ENCODE measurements at places on chromosomes 1 and 21. TPM values are rescaled to one million over a fixed set of nuclear protein-coding genes. Genes with fewer than 3 reads are reported as not detected.
A peak's percentile ranks its signal among the peaks of the same experiment; 100 is the strongest.

DNA sequence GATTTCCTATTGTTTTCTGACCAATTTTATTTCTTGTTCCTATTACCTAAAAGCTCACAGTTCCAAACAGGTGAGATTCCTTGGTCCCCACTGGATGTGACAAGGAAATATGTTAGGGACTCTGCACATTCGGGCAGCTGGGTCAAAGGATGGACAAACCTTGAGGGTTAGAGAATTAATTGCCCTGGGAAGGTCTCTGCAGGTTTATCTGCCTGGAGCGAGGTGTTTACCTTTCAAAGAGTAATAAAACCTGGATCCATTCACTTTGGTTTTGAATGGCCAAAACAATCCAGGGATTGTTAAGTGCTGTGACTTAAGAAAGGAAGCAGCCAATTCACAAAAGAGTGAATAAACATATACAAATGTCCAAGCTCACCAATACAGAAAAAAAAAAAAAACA lies 33.6 kb upstream of the RAB4A start:
- DNase-seq = no peak

DNA sequence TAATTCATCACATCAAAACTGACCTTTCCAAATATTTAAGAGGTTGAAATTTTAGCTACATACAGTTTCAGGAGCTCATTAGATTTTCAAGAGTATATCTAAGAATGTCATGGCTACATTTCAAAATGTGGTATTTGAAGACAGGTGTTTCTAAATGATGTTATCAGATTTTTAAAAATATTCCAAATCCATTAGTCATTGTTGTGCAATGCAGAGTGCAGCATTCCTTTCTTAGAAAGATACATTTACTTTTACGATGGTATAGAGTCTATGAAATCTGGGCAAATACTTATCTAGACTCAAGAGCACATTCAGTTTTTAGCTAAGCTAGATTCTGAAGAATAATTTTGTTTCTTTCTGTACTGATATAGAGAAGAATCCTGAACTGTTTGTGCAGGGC lies 230.3 kb downstream of the CHRM3 start:
- no peak for DNase-seq

DNA sequence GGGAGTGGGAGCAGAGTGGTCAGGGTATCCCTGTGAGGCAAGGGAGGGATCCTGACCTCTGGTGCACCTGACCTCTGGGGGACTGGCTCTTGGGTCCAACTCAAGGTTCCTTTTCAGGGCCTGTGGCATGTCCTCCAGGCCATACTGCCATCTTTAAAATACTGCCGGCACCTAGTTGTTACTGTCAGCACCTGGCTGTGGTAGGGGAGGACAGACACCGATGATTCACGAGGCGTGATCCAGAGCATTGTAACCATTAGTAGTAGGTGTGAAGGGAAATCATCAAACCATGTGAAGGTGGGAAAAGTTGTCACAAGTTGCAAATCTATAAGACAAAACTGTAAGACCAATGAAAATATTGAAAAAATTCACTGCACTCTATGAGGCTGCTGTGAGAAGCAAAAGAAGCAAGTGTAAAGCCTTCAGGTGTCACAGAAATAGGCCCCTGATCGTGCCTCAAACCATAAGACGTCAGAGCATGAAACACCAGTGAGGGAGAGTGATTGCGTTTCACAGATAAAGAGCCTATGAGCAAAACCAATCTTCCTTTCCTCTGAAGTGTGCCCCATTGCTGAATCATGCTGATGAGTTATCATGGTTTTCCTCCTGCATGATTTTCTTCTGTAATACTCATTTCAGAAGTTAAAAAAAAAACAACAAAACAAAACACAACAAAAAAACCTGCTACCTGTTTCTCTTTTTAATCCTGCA lies 55.3 kb downstream of the CDC7 start:
- no peak for DNase-seq

- peak; percentile 87 for DNase-seq
Observed at GRCh38 chr1:34884961-34885360, 25.4 kb upstream of the SMIM12 start.

- DNase-seq = no peak
Observed at GRCh38 chr21:17501107-17502006, 11.5 kb upstream of the CXADR start.

DNA sequence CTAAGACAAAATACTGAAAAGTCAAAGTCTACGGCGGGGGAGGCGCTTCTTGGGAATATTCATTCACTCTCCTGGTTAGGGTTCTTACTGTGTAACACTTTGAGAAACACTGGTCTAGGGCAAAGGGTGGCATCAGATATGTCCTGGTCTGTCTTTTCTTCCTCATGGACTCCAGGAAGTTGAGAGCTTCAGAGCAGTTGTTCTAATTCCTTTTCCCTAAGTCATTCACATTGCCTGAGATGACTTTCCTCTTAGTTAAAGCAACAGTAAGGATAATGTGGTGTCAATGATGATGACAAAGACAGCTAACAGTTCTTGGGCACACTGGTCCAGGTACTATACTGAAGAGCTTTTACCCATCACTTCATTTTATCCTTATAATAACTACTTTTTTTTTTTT lies 27.0 kb downstream of the FGGY start:
- no peak for DNase-seq

- DNase-seq = no peak
Observed at GRCh38 chr1:47701741-47702515, 264.1 kb downstream of the FOXD2 start.

- DNase-seq = peak; percentile 80
Observed at GRCh38 chr1:34870395-34870794, 10.8 kb upstream of the SMIM12 start.

GRCh38 chr1:82517586-82517985 lies 716.9 kb downstream of the ADGRL2 start:
- DNase-seq = no peak

GRCh38 chr21:18249672-18250071 lies 5.0 kb downstream of the CHODL start:
- no peak for DNase-seq

GRCh38 chr1:11482701-11483479 lies 3.9 kb downstream of the DISP3 start:
- DNase-seq = no peak

- no peak for DNase-seq
Observed at GRCh38 chr1:67759692-67760029, 73.6 kb downstream of the GNG12 start.

GRCh38 chr1:220195701-220196100 lies 76.6 kb downstream of the RAB3GAP2 start:
- no peak for DNase-seq

- DNase-seq = peak; percentile 57
Observed at GRCh38 chr1:49298304-49298703, 521.6 kb upstream of the BEND5 start.

- no peak for DNase-seq
Observed at GRCh38 chr1:46010611-46011010, 121.8 kb downstream of the PIK3R3 start.

DNA sequence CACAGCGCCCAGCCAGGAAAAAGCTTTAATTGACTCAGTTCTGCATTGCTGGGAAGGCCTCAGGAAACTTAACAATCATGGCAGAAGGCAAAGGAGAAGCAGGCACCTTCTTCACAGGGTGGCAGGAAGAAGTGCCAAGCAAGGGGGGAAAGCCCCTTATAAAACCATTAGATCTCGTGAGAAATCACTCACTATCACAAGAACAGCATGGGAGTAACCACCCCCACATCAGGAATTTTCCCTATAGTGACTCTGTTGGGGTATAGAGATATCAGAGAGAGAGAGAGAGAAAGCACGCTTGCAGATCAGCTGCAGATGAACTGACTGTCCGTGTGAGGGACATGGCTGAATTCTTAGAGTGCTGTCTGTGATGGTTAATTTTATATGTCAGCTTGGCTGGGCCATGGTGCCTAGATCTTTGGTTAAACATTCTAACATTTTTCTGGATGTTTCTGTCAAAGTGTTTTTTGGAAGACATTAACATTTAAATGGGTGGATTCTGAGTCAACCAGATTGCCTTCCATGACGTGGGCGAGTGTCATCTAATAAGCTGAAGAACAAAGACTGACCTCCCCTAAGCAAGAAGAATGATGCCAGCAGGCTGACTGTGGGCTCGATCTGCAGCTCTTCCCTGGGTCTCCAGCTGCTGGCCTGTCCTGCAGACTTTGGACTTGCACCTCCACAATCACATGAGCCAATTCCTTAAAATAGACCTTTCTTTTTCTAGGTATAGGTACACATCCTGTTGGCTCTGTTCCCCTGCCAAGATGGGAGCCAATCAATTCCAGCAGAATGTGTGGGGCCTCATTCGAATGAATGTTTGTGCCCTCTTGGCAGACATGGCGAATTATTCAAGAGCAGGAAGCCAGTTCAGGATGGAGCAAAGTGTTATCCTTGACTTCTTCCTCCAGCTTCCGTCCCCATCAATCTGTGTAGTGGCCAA lies 21.4 kb upstream of the CPT2 start:
- no peak for DNase-seq

GRCh38 chr1:40798366-40799281 lies 15.0 kb downstream of the KCNQ4 start:
- no peak for DNase-seq

DNA sequence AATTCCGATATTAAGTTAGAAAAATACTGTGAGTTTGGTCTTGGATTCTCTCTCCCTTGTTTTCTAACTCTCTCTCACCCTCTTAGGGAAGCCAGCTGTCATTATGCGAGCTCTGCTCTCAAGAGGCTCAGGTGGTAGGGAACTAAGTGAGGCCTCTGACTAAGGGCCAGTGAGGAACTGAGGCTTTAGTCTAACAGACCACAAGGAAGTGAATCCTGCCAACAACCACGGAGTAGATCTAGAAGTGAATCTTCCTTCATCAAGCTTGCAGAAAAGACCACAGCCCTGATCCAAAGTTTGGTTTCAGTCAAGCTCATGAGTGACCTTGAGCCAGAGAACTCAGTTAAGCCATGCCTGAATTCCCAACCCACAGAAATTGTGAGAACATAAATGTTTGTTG lies 180.1 kb upstream of the PRMT6 start:
- no peak for DNase-seq

DNA sequence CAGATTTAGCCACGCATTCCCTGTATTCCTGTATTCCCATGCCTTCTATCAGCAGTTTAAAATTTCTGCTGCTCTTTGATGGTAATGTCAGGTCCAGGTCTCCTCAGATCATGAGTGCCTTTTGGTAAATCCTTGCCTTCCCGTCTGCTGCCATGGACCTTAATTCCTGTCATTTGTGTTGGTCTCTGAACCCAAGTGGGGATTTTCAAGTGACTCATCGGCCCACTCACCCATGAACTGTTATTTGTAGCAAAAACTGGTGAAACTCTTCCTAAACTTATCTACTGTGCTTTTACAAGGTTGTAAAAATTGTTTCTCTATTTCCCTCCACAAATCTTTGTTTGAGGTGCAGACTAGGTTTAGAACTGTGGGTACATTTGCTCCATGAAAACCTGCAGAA lies 47.4 kb downstream of the ACTN2 start:
- no peak for DNase-seq

DNA sequence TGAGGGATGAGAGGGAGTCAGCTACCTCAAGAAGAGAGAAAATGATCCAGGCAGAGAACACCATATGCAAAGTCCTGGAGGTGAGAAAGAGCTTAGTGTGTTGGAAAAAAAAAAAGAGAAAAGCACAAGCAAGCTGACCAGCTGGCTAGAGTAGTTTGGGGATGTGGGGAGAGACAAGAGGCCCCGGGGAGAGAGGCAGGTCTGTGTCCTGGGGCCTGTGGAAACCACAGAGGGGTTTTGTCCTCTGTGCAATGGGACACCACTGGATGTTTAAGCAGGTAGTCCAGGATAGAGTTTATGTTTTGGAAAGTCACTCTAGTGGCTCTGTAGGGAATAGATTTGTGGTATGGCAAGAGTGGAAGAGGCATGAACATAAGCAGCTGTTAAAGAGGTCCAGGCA lies 14.4 kb upstream of the CHI3L1 start:
- no peak for DNase-seq

GPR52 gene
- total RNA-seq = not detected

MSH4 gene
- not detected for total RNA-seq

UTS2 gene
- not detected for total RNA-seq

BRDT gene
- 0.55 TPM for total RNA-seq

OR2G6 gene
- not detected for total RNA-seq

ATAD3C gene
- 0.14 TPM for total RNA-seq

TDRD5 gene
- not detected for total RNA-seq

PTGFR gene
- total RNA-seq = not detected
